CD4-positive, CD25-positive, alpha-beta regulatory T cell (primary cell): ENCODE measurements at places on chromosomes 1 and 21. TPM values are rescaled to one million over a fixed set of nuclear protein-coding genes. Genes with fewer than 3 reads are reported as not detected.
A peak's percentile ranks its signal among the peaks of the same experiment; 100 is the strongest.

DNA sequence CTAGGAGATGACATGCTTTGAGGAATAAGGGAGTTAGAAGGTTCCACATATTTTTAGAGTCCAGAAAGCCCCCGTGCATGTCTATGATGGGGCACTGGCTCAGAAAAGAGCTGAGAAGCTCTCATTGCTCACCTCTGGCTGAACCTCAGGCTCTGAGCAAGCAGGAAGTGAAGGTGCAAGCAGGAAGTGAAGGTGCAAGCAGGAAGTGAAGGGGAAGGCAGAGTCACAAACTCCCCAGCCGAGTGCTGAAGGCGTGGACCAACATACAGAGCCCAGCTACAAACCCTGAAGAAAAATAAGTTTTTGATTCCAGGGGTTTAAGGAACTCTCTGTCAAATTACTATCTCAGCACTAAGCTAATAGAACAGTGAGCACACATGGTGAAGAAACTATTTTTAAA lies 7.0 kb downstream of the KRTAP10-8 start:
- H3K4me3 ChIP-seq, result peak overlapping the region; percentile 58
- H3K4me1 ChIP-seq, result peaks cover 24% of the 10 kb centered on the region
- DNase-seq, result peak; percentile 76
- H3K27ac ChIP-seq, result peak overlapping the region; percentile 70

DNA sequence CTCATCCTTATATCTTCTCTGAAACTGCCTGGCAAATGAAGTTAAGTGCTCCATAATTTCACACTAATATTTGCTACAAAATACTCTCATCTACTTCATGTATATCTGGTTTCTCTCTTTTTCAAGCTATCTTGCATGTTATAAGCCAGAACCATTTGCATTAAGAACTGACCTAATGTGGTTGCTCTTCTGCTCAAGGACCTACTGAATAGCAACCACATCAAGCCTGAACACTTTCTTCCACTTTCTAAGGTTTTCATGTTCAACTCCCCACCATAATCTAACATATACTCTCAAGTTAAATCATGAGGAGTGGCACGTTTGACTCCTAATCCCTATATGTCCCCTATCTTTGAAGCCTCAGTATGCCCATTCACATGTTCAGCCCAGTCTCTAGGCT lies 27.2 kb downstream of the RGS1 start:
- no peak overlapping the region for H3K4me3 ChIP-seq
- no peaks in the 10 kb centered on the region for H3K4me1 ChIP-seq
- no peak for DNase-seq
- no peak overlapping the region for H3K27ac ChIP-seq
- no peaks in the 10 kb centered on the region for H3K27me3 ChIP-seq

Gene KLHL17
- polyA plus RNA-seq, result 1.5 TPM

DNA sequence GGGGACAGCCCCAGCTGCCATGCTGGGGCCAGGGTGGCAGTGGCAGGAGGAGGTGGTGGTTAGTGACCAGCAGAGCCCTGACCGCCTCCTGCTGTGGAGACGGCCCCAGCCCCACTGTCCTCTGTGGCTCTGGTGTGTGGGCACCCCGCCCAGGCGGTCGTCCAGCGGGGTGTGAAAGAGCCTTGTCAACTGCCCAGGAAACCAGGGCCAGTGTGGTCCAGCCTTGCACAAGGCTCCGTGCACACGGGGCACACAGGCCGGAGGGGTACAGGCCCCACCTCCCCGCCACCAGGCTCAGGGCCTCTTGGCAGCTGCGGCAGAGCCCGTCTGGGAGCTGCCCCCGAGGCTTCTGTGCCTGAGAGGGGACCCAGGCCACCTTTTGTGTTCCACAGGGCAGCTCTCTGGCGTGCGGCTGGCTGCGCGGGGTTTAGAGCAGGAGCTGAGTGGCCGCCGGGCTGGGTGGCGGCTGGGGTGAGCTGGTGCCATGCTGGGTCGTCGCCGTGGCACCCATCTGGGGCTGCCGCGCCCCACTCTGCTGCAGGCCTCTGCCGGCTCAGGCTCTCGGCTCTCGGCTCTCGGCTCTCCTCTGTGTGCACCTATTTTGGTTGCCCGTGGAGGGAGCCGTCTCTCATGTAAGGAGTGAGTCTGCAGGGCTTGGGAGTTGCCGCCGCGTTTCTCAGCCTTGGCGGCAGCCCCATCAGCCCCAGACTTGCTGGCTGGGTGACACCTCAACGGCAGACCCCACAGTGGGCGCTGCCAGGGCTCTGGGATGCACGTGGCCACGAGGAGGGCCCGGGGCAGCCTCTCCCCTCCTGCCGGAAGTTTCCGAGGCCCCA lies 36.1 kb downstream of the SLX9 start:
- no peak overlapping the region for H3K27ac ChIP-seq
- H3K4me1 ChIP-seq, result no peaks in the 10 kb centered on the region
- H3K27me3 ChIP-seq, result no peaks in the 10 kb centered on the region
- no peak overlapping the region for H3K4me3 ChIP-seq
- no peaks in the 10 kb centered on the region for H3K36me3 ChIP-seq

- peak; percentile 33 for DNase-seq
- no peak overlapping the region for H3K4me3 ChIP-seq
- H3K27me3 ChIP-seq, result no peaks in the 10 kb centered on the region
- H3K4me1 ChIP-seq, result peaks cover 71% of the 10 kb centered on the region
- H3K27ac ChIP-seq, result peak overlapping the region; percentile 19
Measured at GRCh38 chr1:111656086-111657017, 36.8 kb downstream of the RAP1A start.

- H3K27me3 ChIP-seq, result no peaks in the 10 kb centered on the region
- peaks cover 33% of the 10 kb centered on the region for H3K4me1 ChIP-seq
- H3K4me3 ChIP-seq, result peak overlapping the region; percentile 100
- DNase-seq, result peak; percentile 49
- peaks cover 36% of the 10 kb centered on the region for H3K36me3 ChIP-seq
Measured at GRCh38 chr1:93878501-93878888, 511 bp downstream of the DNTTIP2 start.

DNA sequence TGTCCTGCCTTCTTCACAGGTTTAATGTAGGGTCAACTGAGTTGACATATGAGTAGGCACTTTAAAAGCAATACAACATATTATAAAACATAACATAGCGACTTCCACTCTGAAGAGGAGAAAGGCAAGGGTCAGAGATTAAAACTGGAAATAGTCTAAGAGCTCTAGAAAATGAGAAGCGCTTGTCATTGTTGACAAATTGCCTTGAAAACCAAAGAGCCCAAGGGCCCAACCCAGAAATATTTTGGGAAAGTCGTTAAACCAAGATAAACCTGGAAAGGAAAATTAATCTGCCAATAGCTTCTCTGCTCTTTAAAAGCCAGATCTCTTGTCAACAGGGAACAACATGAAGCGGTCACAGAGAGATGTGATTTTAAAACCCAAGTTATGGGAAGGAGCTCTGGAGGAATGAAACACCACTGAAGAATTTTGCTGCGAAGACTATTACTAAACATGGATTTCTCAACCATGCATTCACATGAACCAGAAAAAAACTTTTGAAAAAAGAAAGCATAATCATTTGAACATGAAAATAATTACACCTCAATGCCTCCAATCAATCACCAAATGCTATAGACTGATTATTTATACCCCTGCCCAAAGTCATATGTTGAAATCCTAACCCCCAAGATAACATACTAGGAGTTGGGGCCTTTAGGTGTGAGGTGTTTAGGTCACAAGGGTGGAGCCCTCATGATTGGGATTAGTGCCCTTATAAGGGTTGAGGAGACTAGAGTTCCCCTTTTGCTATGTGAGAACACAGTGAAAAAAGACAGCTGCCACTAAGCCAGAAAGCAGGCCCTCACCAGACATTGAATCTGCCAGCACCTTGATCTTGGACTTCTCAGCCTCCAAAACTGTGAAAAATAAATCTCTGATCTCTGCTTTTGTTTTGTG lies 33.0 kb upstream of the MTF1 start:
- H3K27ac ChIP-seq, result no peak overlapping the region
- no peak for DNase-seq
- H3K4me1 ChIP-seq, result no peaks in the 10 kb centered on the region
- no peaks in the 10 kb centered on the region for H3K27me3 ChIP-seq
- H3K36me3 ChIP-seq, result peaks cover 31% of the 10 kb centered on the region
- H3K4me3 ChIP-seq, result no peak overlapping the region

- no peak overlapping the region for H3K27ac ChIP-seq
- DNase-seq, result no peak
- H3K27me3 ChIP-seq, result no peaks in the 10 kb centered on the region
- H3K4me1 ChIP-seq, result no peaks in the 10 kb centered on the region
Measured at GRCh38 chr1:162736633-162737067, 53.9 kb upstream of the HSD17B7 start.
